Activated CD4-positive, alpha-beta T cell treated with anti-CD3 and anti-CD28 coated beads, Interleukin-2, amount 50 U/mL, for 1 hour (primary cell): ENCODE measurements at places on chromosomes 16 and 17.

GRCh38 chr17:7406235-7406825 is 1.3 kb upstream of the NLGN2 start:
- DNase-seq: no peak

DNA sequence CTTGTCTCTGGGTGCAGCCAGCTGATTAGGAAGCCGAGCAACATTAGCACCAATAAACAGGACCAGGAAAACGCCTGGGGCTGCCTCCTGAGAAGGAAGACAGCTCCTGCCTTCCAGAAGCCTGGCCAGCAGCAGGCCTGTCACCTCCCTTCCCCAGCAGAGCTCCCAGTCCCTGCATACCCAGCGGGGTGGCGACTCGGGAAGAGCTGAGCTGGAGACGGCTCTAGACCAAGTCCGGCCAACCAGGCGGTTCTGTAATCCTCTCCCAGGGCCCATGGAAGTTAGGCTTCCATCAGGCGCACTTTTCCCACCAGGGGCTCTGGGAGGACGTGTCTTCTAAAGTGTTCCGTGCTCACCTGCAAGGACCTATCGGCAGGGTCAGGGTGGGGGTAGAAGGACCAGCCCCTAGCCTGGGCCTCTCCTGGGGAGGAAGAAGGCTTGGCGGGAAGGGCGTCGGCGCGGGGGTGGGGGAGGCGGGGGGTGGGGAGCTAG is 12.0 kb upstream of the CLUH start:
- no peak for DNase-seq

- no peak for DNase-seq
Measured at GRCh38 chr16:77221482-77221881, 22.3 kb downstream of the SYCE1L start.

- no peak for DNase-seq
Measured at GRCh38 chr17:29619251-29619650, 3.5 kb downstream of the CORO6 start.

DNA sequence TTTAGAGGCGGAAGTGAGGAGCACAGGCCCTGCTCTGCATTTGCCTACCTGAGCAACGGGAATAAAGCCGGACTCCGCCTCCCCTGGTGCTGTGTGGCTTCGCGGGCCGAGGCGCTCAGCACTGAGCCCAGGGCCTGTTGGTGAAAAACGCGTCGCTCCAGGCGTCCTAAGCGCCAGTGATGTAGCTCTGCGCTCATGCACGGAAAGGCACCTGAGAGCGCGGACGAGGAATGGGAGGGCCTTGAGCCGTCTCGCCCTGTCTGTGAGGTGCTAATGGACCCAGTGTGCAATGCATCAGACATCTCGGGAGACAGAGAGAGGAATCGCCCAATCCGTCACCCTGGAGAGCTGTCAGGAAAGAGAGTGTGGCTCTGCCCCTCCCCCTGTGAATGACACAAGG is 17.2 kb upstream of the ATP2A3 start:
- DNase-seq: no peak

DNA sequence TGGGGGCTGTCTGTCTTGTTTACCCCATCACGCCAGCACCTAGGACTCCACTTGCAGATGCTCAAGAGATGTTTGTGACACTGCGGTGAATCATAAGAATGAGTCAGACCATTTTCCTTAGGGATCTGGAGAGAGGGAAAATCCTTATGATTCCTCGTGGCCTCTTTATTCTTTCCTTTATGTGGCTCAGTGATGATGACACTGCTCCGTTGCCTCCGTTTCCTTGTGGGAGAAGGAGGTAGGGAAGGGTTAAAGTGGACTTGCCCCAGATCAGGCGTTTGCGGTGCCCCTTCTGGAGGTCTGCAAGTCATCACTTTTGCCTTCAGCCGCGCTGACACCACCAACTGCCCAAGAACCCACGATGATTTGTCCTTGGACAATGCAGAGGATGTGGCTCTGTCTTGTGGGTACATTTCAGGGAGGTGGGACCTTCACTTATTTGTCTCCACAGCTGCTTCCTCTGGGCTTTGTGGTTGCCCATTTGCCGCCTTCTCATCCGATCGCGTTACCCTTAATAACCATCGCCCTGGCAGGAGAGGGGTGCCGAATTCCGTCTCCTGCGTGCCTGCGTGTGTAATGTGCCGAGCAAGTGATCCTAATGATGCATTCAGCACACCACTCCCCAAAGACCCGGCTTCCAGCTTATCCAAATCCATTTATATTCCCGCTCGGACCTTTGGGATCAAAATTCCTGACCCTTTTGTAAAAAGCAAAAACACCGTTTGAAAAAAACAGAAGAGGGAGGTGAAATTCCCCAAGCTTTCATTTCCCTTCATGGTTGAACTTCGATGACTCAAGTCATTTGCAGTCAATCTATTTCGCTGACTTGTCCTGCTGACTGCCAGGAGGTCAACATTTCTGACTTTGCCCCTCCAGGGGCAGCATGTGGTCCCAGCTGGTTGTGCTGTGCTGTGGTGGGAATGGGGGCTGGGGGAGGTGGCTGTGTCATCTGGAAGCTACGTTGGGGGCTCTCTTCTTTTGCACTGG is 87.2 kb upstream of the IRX3 start:
- DNase-seq: no peak
